ENCODE measurements at places on chromosomes 1 and 21.
A peak's percentile ranks its signal among the peaks of the same experiment; 100 is the strongest.

GRCh38 chr21:38986406-38986805 is 180.7 kb downstream of the ETS2 start:
- no peak for DNase-seq

DNA sequence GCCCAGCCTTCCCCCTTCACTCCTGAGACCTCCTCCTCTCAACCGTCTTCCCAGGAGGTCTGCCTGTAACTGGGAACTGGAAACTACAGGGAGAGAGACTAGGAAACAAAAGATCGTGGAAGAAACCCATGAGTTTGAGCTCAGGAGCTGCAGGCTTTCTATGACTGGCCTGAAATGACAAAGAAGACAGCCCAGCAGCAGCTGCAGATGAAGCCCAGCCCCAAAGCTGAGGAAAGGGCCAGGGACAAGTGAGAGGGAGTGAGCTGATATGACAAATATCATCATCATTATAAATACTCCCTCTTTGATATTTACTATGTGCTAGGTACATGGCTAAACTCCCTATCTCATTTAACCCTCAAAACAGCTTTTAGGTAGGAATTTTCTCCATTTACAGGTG is 142.6 kb upstream of the CTTNBP2NL start:
- DNase-seq: no peak

DNA sequence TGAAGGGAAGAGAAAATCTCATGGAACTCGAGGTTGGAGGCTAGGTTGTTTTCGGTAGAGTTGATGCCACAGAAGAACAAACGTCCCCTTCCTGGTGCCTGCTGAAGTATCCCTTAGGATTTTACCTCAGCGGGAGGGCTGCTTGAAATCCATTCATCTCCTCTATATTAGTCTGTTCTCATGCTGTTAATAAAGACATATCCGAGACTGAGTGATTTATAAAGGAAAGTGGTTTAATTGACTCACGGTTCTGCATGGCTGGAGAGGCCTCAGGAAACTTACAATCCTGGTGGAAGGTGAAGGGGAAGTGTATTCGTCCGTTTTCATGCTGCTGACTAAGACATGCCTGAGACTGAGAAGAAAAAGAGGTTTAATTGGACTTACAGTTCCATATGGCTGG is 413.5 kb downstream of the NPHP4 start:
- no peak for DNase-seq

DNA sequence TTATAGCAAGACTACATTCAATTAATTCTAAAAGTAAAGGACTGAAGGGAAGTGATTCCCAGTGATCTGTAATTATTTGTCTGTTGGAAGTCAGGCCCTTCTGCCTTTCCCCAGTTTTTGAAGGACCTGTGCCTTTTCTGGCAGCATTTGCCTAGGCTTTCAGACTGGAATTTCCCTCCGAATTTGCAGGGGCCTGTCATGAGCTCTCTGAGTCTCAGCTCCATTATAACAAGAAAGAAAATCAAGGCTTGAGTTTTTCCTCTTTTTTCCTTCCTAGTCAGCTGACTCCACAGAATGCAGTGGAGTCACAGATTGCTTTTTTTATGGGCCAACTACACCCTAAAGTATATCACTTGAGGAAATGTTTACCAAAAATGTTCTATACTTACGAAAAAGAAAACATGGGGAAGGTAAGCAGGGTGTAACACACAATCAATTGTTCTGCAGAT is 1.1 kb downstream of the NR5A2 start:
- no peak for DNase-seq

GRCh38 chr1:231526536-231526935 is 1.9 kb upstream of the TSNAX start:
- no peak for DNase-seq

DNA sequence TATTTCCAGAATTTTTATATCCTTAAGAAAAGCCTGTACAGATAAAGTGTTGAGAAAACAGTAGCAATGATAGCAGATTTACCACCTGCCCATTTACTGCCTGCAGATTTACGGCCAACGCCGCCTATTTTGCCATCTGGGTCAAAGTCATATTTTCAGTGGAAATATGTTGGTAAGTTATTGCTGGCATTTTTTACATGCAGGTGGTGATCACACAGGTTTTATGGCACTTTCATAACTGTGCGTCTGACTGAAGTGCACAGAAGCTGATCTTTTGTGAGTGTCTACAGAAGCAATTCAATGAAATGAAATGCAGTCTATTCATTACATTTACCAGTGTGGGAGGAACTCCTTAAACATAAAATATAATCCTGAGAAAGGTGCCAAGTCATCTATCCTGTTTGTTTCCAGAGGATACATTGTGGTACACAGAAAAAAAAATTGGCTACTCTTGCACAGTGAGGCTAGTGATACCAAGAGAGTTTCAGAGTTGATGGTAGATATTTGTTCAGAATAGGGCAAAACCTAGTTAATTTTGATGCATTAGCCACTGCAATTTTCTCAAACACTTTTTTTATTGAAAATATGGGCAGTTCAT is 458.5 kb downstream of the NEGR1 start:
- DNase-seq: no peak

DNA sequence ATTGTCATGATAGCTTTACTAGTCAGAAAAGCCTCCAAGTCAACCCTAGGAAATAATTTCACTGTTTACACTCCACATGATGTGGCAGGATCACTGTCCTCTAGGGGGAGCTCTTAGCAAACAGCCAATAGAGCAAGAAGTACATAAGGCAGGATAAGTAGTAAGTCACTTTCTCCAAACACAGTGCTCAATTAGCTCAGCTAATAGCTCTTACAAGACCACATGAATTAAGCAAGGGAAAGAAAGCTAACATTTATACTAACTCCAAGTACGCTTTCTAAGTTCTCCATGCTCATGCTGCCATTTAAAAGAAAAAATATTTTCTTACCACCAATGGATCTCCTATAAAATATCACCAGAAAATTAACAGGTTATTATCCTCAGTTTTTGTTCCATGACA is 66.9 kb upstream of the LRIF1 start:
- DNase-seq: peak; percentile 51

DNA sequence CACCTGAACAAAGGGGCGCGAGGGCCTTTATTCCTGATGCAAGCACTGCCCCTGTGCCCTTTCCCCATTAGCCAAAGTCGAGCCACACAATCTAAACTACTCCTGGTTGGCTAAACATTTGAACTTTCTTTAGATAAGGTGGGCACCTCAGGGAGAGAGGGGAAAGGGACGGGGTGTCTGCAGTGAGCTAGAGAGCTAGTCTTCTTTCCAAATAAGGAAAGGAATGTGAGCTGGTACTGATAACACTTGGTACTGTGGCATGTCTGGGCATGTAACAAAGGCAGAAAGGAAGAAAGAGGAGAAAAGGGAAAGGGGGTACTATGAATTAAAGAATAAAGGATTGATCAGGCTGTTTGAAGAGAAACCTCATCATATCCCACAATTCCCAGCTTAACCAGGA is 62.8 kb downstream of the OVGP1 start:
- no peak for DNase-seq

GRCh38 chr1:193827516-193827915 is 641.1 kb upstream of the B3GALT2 start:
- no peak for DNase-seq

- no peak for DNase-seq
These were observed 13.3 kb downstream of the SMIM12 start for GRCh38 chr1:34846265-34846664.

GRCh38 chr1:85606414-85606800 is 25.8 kb downstream of the CCN1 start:
- DNase-seq: no peak

DNA sequence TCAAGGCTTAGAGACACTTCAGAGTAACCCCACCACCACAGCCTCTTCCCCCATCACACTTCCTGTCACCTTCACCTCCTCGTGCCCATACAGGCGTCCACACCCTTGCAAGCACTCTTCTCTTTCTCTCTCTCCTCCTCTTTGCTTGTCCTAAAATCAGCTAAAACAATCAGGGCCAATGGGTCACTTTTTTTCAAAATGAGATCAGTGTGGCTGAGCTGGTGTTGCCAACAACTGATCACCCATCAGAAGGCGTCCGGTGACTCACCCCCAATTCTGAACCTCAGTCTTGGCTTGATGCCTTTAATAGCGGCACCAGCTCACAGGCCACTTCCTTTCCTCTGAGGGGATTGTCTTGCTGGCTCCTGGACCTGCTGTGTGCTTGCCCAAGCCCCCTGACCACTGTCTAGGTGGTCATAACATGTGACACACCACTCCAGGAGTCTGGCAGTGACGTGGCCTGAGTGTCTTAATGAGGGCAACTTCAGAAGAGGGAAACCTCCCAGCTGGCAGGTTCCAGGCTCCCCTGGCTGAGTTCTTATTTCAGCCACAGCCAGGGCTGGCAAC is 1.6 kb downstream of the DRAXIN start:
- DNase-seq: peak; percentile 44

- DNase-seq: no peak
These were observed 168.5 kb downstream of the PSMG1 start for GRCh38 chr21:39014747-39015146.

DNA sequence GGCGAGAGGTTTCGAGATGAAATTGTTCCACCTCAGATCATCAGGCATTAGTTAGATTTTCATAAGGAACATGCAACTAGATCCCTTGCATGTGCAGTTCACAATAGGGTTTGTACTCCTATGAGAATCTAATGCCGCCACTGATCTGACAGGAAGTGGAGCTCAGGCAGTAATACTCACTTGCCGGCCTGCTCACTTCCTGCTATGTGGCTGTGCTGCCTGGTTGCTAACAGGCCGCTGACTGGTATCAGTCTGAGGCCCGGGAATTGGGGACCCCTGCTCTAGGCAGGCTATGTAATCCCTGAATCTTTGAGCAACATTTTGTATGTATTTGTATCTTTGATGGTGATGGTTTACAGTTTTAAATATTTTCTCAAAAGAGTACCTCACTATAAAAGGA is 32.5 kb downstream of the XKR8 start:
- peak; percentile 47 for DNase-seq

DNA sequence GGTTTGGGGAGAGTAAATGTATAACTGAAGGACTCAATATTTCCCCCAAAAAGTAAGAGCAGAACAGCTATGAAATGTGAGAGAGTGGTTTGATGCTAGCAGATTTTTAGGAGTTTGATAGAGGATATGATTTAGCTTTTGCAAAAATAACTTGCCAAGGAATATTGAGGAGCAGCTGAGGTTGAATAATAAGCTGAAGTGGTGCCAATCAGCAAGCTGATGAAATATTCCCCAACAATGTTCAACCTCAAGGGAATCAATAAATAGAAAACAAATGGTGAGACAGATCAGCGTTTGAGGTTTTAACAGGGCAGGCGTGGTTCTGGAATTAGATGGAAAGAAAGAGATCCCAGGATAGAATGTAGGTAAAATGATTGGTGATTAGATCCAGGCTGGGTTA is 413.4 kb upstream of the ADAMTS5 start:
- DNase-seq: no peak

GRCh38 chr1:74427681-74428080 is 84.7 kb downstream of the LRRC53 start:
- DNase-seq: no peak

- DNase-seq: no peak
These were observed 45.9 kb upstream of the PUM1 start for GRCh38 chr1:31111290-31111951.

GRCh38 chr1:244092293-244092963 is 41.3 kb downstream of the ZBTB18 start:
- no peak for DNase-seq

- DNase-seq: no peak
These were observed 134.4 kb upstream of the PRDX6 start for GRCh38 chr1:173342736-173343135.

DNA sequence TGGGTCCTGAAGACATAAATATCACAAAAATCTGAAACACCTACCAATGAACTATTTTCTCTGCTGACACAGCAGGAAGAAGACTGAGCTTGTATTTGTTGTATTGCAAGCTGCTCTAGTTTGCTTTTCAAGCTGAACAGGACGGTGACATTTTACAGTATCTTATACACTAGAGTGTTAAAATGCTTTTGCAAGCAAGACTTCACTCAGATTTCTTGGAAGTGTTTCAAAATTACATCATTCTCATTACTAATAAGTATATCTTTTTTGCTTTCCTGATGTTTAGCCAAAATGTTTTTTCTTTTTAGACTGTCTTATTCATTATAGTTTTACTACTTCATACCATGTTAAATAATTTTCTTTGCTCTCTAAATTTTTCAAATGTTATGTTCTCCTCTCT is 427.1 kb upstream of the CXADR start:
- DNase-seq: no peak

GRCh38 chr1:200130552-200130951 is 103.0 kb downstream of the NR5A2 start:
- DNase-seq: no peak

DNA sequence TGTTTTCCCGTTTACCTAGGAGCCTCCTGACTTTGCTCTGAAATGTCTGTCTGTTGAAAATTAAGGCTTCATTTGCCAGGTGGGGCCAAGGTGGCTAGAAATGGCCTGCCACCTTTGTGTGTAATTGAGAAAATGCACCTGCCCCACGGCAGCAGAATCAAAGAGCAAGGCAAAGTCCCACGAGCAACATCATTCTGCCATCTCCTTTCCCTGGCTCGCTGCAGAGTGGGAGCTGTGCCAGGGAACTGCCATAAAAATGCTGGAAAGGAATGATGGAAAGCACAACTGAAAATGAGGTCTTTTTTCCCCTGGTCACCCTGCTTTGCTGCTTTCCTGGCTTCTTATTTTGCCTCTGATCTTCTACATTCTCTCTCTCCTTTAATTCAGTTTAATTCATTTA is 5.5 kb upstream of the OLFML2B start:
- no peak for DNase-seq

Measured in activated naive CD4-positive, alpha-beta T cell treated with Interleukin-2 at 50 U/mL for 16 hours (primary cell).